Ureter (tissue), 1 donor: ENCODE measurements at places on chromosomes 2 and 18. TPM values are rescaled to one million over a fixed set of nuclear protein-coding genes. Genes with fewer than 3 reads are reported as not detected.
A peak's percentile ranks its signal among the peaks of the same experiment; 100 is the strongest.

DNA sequence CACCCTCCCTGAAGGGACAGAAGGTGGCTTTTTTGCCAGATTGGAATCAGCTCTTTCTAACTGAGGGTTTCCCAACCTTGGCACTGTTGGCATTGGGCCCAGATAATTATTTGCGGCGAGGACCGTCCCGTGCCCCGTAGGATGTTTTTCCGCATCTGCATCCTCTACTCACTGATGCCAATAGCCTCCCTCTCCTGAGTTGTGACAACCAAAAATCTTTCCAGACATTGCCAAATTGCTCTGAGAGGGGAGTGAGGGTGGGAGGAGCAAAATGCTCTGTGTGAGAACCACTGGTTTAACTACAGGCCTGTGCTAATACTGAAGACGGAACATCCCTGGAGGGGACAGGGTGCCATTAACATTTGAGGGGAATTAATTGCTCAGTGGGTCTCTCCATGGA, 33.6 kb upstream of the GLI2 start:
- no peak for DNase-seq

DNA sequence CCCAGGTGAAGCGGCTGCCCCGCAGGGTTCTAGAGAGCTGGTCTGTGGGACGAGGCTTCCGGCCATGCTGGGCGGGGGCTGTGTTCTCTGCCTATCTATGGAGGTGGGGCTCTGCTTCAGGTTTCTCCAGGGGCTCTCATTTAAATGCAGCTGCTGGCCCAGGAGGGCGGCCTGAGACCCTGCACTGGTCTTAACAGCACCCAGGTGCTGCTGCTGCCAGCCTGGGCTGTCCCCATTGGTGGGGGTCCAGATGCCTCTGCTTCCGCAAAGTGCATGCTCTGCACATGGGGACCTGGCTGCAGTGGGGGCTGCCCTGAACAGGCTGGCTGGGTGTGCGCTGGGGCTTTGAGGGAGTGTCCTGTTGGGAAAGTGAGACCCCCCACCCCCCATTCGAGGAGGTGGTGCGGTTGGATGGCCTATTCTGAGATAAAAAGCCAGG, 29.7 kb upstream of the ALLC start:
- peak; percentile 29 for DNase-seq

CTNNA2 gene
- total RNA-seq, result not detected

TWSG1 gene
- total RNA-seq, result 44.6 TPM

- no peak for DNase-seq
Observed at GRCh38 chr2:43491065-43491639, 104.7 kb downstream of the THADA start.
